CD4-positive, alpha-beta memory T cell (primary cell): ENCODE measurements at places on chromosomes 7 and 10.

DNA sequence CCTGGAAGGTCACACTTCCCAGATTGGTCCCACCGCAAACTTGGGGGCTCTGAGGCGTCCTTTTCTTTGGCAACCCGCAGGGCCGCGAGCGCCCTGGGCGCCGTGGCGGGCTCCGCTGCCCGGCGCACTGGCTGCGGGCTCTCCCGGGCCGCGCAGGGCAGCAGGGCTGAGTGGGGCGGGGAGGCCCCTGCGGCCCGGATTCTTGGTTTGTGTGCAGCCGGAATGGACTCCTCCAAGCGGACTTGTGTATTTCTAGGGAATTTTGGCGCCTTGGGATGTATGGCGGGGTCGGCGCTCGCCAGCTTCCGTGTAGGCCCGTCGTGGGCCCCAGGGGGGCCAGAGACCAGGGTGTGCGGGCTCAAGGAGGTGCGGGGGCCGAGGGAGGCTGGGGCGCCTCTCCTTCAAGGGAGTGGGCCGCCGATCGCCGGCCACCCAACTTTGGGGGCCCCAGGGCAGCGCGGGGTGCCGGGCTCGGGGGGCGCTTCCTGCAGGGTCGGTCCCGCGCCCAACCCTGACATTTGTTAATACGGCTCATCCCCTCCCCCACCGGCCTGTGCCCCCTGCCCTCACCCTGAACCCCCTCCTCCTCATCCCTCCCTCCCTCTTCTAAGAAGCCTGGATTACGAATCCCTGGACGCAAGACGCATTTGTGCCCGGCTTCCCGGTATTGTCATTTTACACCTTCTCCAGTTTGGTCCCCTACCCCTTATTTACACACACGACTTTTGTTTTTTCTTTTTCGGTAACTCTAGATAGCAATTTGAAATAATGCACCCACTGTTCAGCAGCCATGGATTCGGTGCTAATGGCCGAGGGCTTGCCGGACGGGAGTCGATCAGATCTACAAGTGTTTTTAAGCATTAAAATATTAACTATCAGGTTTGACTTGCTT, 2.5 kb downstream of the TCF7L2 start:
- no peak for DNase-seq

GRCh38 chr7:40437936-40438634, 303.3 kb downstream of the SUGCT start:
- no peak for DNase-seq

GRCh38 chr10:73907841-73908517, 3.0 kb upstream of the PLAU start:
- no peak for DNase-seq

GRCh38 chr10:101538446-101538845, 49.6 kb downstream of the POLL start:
- DNase-seq = no peak

- DNase-seq = no peak
Measured at GRCh38 chr10:35564341-35564968, 40.7 kb upstream of the GJD4 start.

DNA sequence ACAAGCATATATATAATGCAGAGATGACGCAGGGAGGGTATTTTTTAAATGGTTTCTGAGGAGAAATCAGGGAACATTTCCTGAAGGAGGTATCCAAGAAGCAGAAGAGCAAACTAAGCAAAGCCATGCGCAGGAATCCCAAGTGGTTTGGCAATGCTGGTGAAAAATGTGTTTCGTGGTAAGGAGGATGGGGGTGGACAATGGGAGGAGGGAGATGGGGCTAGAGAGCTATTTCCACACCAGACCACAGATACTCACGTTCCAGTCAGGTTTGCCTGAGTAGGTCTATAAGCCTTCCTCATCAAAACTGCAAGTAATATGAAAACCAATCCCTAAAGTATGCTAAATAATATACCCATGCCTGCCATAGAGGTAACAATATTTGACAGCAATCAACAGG, 223.7 kb upstream of the MKLN1 start:
- peak; percentile 33 for DNase-seq

DNA sequence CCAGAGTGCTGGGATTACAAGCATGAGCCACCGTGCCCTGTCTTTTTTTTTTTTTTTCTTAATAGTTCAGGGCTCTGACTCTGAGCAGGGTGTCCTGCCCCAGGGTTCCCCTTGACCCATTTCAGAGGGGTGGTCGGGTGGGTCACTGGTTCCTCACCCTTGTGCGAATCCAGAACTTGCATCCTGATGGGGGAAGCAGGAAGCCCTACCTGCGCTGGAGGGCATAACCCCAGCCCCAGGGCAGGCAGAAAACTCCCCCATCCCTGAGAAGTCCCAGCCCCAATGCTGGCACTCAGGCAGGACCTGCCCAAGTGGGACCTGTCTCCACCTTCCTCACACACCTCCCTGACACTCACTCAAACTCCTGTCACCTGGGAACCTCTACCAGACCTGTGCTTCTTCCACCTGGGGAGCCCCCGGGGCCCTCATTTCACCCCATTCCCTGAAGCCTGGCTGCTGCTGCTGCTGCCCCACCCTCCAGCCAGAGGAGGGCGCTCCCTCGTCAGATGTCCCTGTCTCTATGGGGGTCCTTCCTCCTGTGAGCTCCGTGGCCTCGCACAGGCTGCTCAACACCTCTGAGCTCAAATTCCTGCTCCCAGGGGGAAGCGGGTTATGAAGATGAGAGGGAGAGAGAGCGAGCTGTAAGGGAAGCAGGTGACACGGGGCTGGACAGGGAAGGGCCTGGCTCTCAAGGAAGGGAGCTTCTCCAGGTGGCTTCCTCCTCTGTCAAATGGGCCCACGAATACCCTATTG, 15.1 kb upstream of the ZNF273 start:
- peak; percentile 15 for DNase-seq

- no peak for DNase-seq
Measured at GRCh38 chr10:93595378-93596161, 5.5 kb downstream of the RBP4 start.

GRCh38 chr10:78397786-78398185, 364.1 kb downstream of the RPS24 start:
- DNase-seq = no peak

- no peak for DNase-seq
Measured at GRCh38 chr10:36256166-36256565, 614.1 kb upstream of the FZD8 start.

DNA sequence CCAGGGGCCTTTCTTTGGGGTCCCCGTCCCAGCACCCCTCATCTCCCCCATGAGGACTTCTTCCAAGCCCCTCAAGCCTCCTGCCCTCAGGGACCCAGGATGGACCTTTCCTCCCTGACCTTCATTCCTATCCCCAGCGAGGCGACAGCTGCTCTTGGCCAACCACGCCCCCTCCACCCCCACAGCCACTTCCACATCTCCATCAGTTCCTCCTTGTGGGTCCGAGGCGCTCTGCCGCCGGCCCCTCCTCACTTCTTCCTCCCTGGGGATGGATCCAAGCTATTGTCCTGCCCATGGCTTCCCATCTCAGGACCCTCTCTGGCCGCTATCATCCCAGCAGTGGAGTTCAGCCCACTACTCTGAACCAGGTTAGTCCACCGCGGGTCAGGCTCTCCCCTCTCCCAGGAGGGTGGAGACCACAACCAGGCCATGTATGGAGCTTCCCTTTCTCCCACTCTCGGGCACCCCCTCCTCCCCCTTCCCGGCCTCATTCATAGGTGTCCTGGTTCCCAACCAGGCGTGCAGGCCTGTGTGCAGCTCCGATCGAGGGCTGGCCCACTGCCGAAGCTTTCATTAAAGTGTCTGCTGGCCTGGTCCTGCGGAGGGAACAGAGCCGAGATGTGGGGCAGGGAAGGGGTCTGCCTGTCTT, 1.7 kb upstream of the SH2B2 start:
- no peak for DNase-seq

GRCh38 chr7:107596881-107597581, 17.0 kb downstream of the BCAP29 start:
- no peak for DNase-seq

GRCh38 chr10:77605466-77605865, 32.1 kb downstream of the KCNMA1 start:
- DNase-seq = no peak

DNA sequence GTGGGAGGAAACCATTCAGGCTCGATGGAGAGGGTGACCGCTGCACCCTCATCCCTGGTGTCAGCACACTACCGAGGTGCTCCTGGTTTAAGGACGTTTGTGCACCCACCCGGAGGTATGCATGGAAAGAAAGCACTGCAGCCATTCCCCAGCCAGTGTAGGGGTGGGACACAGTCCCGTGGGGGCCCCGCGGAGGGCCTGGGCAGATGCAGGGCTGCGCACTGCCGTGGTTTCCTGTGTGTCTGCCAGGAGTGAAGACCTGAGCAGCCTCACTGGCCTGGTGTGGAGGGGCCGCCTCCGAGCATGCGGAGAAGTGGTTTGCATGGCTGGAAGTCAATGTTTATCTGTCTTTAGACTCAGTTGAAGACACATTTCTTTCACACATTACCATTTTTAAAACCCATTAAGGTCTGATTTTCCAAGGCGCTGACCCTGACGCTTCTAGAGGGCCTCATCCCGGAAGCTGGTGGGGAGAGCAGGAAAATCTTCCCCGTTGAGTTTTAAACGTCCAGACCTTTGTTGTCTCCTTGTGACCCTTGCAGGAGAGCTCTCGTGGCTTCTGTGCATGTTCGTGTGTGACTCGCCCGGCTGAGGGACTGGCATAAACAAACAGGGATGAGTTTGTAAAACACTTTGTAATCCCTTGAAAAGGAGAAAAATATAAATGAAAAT, 188.1 kb downstream of the MGMT start:
- no peak for DNase-seq

DNA sequence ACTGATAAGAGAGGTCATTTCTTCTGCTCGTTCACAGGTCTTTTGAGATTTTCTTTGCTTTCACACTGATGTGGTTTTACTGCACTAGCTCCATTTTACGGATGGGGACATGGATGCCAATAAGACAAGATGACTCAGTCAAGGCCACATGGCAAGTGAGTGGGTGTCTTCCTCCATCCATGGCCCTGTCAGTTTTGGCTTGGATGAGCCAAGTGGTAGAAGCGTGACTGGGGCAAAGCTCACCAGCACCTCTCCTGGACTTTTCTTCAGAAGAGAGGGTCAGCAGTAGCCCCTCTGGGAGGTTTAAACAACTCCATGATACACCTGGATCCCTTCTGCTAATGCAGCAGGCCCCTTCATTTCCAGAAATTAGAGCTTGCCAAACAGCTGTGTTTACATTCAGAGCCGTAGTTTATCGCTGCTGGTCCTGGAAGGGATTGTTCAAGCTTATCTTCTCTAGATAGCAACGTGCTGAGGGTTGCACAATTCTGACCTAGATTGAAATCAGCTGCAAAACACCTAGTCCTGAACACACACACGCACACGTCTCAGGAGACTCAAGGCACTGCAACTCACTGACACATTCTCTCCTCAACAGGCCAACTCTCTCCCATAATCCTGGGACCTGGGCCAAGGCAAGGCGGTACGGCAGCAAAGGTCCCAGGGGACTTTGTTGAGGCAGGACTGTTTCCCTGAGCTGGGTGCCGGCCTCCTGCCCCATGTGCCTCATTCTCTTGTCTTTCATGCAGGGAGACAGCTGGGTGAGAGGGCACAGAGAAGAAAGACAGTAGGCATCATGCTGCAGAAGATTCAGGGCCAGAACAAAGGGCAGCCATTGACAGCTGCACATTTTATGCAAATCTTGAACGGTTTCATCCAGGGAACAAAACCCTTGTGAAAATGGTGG, 14.2 kb upstream of the PDCD4 start:
- peak; percentile 60 for DNase-seq
